ENCODE measurements at places on chromosomes 2 and 18.

- no peaks in the 10 kb centered on the region for H3K4me1 ChIP-seq
- no peak for DNase-seq
- H3K27me3 ChIP-seq = no peaks in the 10 kb centered on the region
- H3K4me3 ChIP-seq = no peak overlapping the region
- no peaks in the 10 kb centered on the region for H3K36me3 ChIP-seq
Observed at GRCh38 chr18:67954594-67954993, 438.1 kb upstream of the DSEL start.

DNA sequence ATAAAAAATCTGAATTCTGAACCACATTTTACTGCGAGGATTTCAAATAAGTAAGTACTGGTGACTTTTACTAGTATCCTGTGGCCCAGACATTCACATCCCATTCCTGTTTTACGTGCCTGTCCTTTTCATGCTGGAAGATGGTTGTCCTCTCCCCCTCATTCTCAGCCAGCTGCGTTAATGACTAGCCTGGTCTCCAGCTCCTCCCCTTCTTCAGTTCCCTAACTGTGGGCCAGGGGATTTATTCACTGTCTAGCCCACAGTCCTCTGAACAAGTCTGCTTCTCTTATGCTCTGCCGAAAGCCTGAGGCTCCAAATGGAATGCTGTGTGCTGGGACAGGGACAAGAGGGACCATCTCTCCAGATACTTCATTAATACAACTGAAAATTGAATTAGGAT, 373.9 kb downstream of the PTPRM start:
- H3K27ac ChIP-seq = no peak overlapping the region
- no peaks in the 10 kb centered on the region for H3K4me1 ChIP-seq
- H3K36me3 ChIP-seq = no peaks in the 10 kb centered on the region
- DNase-seq = no peak
- no peaks in the 10 kb centered on the region for H3K27me3 ChIP-seq

GRCh38 chr2:159968279-159968900, 94.0 kb downstream of the PLA2R1 start:
- H3K4me3 ChIP-seq = no peak overlapping the region
- no peaks in the 10 kb centered on the region for H3K36me3 ChIP-seq
- H3K4me1 ChIP-seq = no peaks in the 10 kb centered on the region

DNA sequence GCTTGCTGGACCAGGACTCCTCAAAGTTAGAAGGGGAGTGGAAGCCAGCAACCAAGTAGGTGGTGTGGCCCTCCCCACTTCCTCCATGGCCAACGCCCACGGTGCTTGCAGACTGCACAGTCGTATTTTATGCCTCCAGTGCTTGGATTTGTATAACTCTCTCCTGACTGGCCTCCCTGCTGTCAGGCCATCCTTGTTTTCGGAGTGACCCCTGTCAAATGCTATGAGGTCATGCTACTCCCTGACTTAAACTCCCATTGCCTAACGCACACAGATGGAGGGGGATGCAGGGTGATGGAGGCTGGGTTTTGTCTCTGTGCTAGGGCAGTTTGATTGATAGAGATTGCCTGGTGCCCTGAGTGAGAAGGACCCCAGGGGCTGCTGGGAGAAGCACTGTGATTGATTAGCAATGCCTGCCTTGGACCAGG, 36.1 kb downstream of the GLI2 start:
- H3K4me1 ChIP-seq = peaks cover 14% of the 10 kb centered on the region
- no peak overlapping the region for H3K27ac ChIP-seq
- H3K36me3 ChIP-seq = no peaks in the 10 kb centered on the region
- DNase-seq = no peak
- H3K27me3 ChIP-seq = no peaks in the 10 kb centered on the region

- peaks cover 4% of the 10 kb centered on the region for H3K27me3 ChIP-seq
- no peaks in the 10 kb centered on the region for H3K4me1 ChIP-seq
- H3K27ac ChIP-seq = no peak overlapping the region
- H3K36me3 ChIP-seq = no peaks in the 10 kb centered on the region
- no peak overlapping the region for H3K4me3 ChIP-seq
Observed at GRCh38 chr2:239919774-239920692, 105.1 kb downstream of the NDUFA10 start.

- no peaks in the 10 kb centered on the region for H3K4me1 ChIP-seq
- no peak overlapping the region for H3K27ac ChIP-seq
- DNase-seq = no peak
- no peaks in the 10 kb centered on the region for H3K36me3 ChIP-seq
- no peaks in the 10 kb centered on the region for H3K27me3 ChIP-seq
Observed at GRCh38 chr2:167784084-167784425, 463.3 kb downstream of the STK39 start.
